ENCODE measurements at places on chromosomes 16 and 17.

DNA sequence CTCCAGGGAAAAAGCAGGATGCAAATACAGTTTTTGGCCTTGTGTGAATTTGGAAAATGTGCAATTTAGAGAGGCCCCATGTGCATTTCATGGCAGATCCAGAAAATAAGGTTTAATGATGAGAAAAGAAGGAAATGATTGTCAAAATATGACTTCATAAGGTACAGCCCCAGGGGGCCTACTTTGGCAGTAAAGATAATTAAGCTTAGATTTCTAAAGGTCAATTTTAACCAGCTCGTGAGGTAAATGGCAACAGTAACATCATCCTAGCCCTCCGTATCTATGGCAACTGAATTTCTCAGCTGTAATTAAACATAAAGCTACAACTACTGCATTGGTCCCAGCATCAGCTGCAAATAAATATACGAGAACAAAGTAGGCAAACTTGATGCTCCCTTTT lies 30.0 kb upstream of the PRSS54 start:
- DNase-seq, result no peak

GRCh38 chr16:82016964-82017363 lies 5.7 kb upstream of the SDR42E1 start:
- no peak for DNase-seq

GRCh38 chr16:48535831-48536613 lies 74.0 kb downstream of the N4BP1 start:
- no peak for DNase-seq

- no peak for DNase-seq
These were observed 7.0 kb upstream of the IL27 start for GRCh38 chr16:28513484-28514181.

GRCh38 chr17:3526971-3527370 lies 30.6 kb downstream of the TRPV3 start:
- no peak for DNase-seq

- DNase-seq, result peak; percentile 56
These were observed 186.7 kb downstream of the MSI2 start for GRCh38 chr17:57442914-57443571.

DNA sequence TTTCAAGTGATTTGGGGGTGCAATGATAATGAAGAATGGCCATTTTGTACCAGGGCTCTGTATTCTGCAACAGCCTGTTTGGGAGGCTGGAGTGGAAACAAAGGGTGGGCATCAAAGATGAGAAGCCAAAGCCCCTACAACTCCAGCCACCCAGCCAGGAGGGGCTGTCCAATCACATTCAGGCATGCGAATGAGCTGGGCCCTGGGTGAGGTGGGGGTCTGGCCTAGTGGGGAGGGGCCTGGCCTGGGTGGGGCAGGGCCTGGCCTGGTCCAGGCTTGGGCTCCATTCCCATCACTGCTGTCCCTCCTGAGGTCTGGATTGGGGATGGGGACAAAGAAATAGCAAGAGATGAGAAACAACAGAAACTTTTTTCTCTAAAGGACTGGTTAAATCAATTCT lies 6.4 kb downstream of the AOC3 start:
- no peak for DNase-seq

DNA sequence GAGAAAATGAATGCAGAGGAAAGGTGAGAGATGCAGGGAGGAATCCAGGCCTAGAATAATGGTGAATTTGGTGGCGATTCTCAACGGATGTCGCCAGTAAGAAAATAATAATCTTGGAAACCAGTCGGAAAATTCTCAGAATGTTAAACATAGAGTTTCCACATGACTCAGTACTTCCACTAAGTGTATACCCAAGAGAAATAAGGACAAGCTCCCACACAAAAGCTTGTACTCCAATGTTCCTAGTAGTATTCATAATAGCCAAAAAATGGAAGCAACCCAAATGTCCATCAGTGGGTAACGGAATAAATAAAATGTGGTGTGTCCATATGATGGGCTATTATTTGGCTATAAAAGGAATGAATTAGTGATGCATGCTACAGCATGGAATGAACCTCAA lies 19.4 kb upstream of the ENGASE start:
- no peak for DNase-seq

DNA sequence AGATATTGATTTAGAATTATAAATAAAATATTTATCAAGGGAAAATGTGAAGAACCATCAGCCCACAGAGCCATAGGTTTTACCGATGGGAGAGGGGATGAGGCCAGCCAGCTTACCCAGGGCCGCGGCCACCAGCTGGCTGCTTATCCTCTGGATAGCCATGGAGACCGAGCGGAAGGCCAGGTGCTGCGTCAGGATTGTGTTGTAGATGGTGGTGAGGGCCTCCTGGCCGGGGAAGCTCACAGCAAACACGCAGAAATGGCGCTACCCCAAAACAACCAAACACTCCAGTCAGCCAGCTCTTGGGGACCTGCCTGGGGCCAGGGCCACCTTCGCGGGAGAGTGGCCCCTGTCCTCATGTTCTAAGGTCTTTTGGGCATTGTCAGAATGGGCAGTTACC lies 97.8 kb downstream of the DNAH17 start:
- DNase-seq, result no peak

DNA sequence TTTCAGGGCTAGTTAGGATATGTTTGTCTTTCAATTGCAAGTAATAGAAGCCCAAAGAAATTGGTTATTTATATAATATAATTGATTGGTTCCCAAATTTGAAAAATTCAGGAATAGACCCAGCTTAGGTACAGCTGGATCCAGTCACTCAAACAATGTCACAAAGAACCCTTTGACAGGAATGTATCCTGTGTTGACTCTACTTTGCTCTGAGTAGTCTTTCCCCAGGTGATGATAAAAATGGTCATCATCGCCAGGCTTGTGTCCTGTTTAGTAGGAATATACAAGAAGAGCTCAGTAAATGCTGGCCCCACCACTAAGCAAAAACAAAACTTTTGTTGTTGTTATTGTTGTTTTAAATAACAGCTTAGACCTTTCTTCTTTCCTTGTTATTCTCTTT lies 35.0 kb downstream of the MAPT start:
- DNase-seq, result no peak

- no peak for DNase-seq
These were observed 43.6 kb downstream of the TBC1D16 start for GRCh38 chr17:79991924-79992648.

- no peak for DNase-seq
These were observed 141.1 kb downstream of the GSG1L start for GRCh38 chr16:27922433-27922832.

DNA sequence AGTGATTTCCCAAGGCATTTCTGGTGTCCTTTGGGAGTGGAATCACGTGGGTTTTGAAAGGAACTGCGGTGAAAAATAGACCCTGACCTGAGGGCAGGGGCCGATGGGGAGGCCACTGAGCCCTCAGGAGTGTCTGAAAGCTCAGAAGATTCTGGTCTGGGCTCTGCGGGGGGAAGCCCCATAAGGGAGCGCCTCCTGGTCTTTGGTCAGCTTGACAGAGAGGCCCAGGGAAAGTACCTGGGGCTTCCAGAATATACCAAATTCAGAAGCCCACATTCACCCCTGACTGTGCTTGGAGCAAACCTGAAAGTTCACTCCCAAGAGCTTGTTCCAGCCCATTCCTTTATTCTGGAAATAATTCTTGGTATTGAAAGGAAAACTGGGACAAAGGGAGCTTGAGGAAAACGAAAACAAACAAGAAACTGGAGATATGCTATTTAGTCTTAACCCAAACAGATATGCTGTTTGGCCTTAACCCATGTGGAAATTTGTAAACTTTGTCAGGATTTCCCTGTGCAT lies 23.2 kb upstream of the NAGLU start:
- no peak for DNase-seq

GRCh38 chr16:6096931-6097670 lies 999.5 kb upstream of the EEF2KMT start:
- DNase-seq, result no peak

GRCh38 chr16:69320740-69321073 lies 9.6 kb downstream of the VPS4A start:
- DNase-seq, result no peak

DNA sequence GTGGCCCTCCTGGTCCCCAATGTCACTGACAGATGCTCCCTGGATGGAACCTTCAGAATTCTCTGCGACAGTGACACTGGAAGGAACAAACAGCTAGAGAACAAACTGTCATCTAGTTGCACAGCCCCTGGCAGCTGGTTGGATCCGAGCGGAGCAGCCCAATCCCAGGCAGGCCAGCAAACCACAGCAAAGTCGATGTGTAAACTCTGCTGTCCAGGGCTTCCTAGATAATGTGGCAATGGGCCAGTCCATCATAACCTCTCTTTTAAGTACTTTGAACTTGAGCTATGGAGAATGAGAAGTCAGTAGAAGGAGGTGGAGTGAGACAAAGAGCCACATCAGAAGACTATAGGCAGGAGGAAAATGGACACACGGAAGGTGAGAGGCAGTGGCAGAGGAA lies 323.0 kb downstream of the CBLN1 start:
- no peak for DNase-seq

- no peak for DNase-seq
These were observed 58.5 kb downstream of the BANP start for GRCh38 chr16:88009563-88010342.

DNA sequence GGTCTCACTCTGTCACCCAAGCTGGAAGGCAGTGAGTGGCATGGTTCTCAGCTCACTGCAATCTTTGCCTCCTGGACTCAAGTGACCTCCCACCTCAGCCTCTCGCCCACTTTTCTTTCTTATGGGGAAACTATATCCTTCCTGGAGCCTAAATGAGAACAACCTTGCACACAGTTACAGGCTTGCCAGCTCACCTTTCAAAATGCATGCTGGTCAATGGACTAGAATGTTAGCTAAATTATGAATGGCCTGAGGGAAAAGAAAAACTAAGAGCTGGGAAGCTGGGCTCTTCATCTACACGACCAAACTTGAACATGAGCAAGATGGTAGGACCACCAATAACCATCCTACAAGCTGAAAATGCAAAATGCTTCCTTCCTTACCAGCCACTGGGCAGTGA lies 10.6 kb upstream of the LHX1 start:
- DNase-seq, result no peak

- DNase-seq, result no peak
These were observed 5.0 kb upstream of the ZNF750 start for GRCh38 chr17:82844796-82845162.

- DNase-seq, result no peak
These were observed 93.0 kb upstream of the HLF start for GRCh38 chr17:55171634-55172328.

GRCh38 chr17:20999841-21000532 lies 42.8 kb downstream of the USP22 start:
- no peak for DNase-seq

Measured in CD4-positive, alpha-beta T cell treated with Interleukin-4 for 4 hours (primary cell).